CD4-positive, alpha-beta T cell treated with Interleukin-15 for 4 hours (primary cell): ENCODE measurements at places on chromosomes 16 and 17.

DNA sequence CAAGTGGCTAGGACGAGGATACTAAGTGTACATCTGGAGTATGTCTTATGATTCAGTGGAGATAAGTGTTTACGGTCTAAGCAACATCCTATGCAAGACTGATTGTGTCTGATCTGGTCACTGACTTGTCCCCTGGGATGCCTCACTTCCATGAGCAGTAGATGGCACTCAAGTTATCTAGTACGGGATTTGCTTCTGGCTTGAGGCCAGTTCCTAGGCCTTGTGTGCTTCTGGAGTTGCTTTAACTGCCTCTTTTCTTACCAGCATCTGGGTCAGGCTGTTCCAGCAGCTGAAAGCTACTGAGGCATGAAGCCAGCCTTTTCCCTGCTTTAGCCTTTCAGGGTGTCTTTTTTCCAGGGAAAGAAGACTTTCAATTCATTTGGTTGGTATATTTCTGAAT is 23.0 kb downstream of the SUPT6H start:
- DNase-seq, result no peak

DNA sequence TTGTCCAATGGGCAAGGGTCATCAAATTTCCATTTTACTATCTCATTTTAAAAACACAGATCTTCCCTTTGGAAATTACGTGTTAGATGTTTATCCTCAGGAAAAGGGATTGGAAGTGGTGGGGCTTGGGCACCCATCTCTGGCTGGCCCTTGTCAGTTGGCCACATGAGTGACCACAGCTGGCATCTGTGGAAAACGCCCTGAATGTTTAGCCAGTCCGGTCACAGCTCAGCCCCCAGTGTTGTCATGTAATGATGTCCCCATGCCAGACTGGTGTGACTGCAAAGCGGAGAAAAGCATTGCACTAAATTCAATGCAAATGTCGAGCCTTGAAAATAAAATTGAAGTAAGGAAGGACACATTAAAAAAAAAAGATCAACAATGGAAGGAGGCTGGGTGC is 53.0 kb downstream of the TMC6 start:
- DNase-seq, result no peak

GRCh38 chr17:78759969-78760352 is 22.1 kb downstream of the CYTH1 start:
- no peak for DNase-seq

- no peak for DNase-seq
Observed at GRCh38 chr17:74838274-74838673, 21.4 kb downstream of the GRIN2C start.

GRCh38 chr17:46046957-46047356 is 47.9 kb downstream of the STH start:
- no peak for DNase-seq

DNA sequence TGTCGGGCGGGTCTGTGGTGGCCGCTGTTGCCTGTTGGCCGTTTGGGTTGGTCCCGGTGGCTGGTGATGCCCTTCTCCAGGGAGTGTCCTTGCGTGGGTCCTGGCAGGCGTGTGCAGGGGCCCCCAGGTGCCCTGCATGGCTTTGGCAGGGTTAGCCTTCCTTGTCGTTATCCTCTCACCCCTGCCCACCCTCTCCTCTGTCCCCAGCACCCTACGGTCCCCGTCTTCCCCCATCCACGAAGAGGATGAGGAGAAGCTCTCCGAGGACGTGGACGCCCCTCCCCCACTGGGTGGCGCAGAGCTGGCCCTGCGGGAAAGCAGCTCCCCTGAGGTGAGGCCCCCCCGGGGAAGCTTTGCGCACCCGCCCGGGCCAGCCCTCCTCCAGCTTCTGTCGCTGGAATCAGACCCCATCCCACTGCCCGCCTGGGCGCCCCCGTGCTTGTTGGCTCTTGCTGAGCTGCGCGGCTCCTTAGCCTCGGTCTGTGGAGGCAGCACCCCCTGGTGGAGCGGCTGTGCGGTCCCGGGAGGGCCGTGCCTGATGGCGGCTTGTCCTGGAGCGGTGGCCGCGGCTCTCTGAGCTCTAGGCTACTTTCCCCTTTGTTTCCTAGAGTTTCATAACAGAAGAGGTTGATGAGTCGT is 10.6 kb upstream of the NUDT16L1 start:
- no peak for DNase-seq

DNA sequence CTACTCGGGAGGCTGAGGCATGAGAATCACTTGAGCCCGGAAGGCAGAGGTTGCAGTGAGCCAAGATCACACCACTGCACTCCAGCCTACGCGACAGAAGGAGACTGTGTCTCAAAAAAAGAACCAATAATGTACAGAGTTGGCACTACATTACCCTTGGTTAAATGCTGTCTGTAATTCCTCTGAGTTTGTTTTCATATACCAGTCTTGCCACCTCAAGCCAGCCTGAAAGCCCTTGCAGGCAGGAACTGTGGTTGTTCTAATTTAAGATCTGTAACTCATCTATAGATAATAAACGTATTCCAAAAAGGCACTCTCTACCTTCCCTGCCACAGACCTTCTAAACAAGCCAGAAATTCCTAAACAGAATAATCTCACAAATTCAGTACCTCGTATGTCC is 4.3 kb upstream of the KANSL1 start:
- DNase-seq, result no peak

GRCh38 chr17:47762728-47763127 is 29.7 kb downstream of the TBX21 start:
- peak; percentile 14 for DNase-seq

GRCh38 chr16:47057630-47057993 is 84.1 kb upstream of the DNAJA2 start:
- DNase-seq, result no peak

DNA sequence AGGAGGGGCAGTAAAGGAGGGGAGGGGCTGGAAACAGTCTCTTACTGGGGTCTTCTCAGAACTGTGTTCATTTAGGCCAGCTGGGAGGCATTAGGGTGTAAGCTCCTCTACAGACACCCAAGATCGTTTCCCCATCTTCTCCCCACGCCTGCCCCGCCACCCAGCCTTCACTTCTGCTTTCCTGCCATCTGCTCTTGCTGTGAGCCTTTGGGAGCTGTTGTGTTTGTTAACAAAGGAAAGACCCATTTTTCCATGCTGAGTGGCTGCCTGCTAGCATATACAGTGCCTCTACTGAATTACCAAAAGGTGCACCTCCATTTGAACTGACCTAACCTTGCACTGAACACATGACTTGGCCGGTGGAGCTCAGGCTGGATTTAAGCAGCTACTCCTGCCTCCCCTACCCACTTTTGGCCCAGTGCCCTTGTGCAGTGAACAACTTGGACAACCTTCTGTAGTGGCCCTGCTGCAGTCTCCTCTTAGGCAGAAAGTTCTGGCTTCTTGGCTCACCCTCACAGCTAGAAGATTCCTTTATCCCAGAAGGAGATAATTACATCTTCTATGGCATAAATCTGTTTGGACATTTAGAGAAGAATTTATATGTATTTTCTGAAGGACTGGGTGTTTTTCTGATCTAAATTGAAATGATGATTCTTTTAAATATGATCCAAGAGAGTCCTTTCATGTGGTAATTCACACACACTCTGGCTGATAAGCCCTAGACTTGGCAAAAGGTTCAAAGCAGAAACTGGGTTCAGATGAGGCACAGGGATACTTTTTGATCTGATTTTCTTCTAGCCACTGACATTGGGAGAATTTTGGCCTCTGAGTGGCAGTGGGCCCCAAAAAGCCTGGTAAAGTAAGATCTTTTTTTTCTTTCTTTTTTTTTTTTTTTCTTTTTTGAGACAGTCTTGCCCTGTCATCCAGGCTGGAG is 81.9 kb upstream of the HNF1B start:
- DNase-seq, result no peak

DNA sequence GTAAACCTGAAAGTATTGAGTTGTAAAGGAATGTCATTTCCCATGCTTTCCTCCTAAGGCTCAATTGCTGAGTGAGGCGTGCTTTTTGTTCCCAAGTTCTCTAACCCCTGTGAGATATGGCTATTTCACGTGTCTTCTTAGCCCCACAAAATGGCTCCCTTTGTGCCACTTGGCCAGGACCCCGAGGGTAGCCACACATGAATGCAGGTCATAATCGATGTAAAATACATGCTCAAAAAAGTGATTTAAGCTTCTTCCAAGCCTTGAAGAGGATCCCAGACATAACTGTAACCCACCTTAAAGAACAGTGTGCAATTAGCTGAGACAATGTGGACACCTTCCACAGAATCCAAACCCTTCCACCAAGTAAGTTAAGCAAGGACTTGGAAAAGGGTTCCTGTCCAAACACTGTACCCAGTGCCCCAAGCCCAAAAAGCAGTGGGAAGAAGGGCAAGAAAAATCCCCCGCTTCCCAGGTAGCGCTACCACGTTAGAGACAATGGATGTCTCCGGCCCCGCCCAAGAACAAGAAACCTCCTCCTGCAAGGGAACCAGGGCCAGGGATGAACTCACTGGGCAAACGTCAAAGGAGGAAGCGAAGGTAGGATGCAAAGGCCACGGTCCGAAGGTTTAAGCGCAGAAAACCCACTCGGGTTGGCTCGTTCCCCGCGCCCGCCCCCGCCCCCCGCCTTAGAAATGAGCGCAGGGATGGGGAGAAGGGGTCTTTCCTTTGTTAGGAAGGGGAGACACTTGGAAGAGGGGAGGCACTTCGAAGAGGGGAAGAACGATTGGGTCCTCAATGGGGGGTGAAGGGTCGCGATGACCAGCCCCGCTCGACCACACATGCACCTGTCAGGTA is 1.2 kb downstream of the JPT1 start:
- DNase-seq, result no peak

GRCh38 chr16:1621851-1622250 is 9.7 kb downstream of the CRAMP1 start:
- no peak for DNase-seq

GRCh38 chr16:18945233-18945632 is 19.0 kb upstream of the SMG1 start:
- no peak for DNase-seq

DNA sequence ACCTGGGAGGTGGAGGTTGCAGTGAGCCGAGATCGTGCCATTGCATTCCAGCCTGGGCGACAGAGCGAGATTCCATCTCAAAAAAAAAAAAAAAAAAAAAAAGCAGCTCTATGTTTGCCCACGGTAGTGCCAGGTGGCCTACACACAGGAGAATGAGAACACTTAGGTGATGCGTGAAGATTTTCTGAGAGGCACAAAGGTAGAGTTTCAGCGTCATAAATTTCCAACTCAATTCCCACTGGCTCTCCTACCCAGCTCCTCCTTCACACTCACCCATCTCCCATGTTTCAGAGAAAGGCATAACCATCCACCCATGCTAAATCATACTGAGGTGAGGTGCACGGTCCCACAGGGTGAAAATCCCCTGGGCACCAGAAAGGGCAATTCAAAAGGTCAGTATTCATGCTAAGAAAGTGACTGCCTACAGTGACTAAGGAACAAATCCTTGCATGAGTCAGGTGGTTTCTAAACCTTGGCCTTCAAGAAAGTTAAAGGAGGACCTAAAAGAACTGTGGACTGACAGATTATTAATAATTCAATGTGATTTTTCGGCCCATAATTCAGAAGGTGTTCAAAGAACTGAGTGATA is 4.8 kb downstream of the DCAKD start:
- no peak for DNase-seq

DNA sequence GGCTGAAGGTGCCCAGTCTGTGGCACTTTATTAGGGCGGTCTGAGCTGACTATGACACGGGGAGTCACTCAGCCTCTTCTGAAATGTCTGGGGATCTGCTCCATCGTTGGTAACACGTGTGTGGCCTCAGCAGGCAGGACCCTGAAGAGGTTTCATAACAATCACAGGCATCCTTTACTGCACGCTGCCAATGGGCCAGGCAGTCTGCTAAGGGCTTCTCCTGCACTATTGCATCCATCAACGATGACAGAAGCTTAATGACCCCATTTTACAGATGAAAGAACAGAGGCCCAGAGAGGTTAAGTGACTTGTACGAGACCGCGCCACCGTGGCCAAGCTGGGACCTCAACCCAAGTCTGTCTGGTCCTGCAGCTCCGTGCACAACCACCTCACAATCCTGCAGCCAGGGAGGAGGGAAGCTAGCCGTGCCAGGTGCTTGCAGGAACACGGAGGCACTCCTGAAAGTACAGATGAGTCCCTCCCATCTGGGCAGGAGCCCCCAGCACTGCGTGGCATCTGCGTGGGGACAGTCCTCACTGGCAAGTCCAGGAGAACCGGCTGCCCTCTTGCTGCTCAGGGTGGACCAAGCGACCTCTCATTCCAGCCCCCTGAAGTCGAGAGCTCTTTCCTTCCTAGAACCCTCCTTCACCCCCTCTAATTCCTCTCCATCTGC is 40.0 kb downstream of the RPH3AL start:
- DNase-seq, result no peak

DNA sequence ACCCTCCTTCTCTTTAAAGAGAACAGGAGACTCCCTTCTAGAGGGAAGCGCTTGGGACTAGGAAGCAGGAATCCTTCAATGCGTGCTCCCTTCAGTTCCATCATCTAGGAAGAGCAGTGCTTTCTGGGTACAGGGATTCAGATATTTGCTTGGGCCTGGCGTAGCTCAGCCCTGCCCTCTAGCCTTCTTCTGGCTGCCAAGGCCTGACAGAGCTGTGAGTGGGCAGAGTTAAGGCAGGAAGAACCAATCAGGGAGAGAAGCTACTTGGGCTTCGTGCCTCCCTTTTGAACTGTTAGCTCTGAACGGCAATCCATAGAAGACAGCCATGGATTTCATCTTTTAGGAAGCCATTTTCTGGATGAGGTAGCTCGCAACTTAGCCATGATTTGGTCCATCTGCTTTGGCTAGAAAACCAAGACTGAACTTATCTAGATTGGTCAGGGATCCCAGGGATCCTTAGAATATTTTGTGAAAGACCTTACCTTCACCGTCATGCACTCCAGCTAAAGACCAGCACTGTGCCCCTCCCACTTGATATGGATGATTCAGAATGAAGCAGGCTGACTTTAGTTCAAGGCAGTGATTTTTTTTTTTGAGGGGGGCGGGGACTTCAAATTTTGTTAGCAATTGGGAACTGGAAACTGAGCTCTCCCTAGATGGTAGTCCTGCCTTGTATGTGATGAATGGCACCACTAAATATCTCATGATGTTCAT is 2.5 kb upstream of the CORO6 start:
- no peak for DNase-seq

GRCh38 chr16:49472598-49472997 is 99.0 kb downstream of the C16orf78 start:
- no peak for DNase-seq

DNA sequence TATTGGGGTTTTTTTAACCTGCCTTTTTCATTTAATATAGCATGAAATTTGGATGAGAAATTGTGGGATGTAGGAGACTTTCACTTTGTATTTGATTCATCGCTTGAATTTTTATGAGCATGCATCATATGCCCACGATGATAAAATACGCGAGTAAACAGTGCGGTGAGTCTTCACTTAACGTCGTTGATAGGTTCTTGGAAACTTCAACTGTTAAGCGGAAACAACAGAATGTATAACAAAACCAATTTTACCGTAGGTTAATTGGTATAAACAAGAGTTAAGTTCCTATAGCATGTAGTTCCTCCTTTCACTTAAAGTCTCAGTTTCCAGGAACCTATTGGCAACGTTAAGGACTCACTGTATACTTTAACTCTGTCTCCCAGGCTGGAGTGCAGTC is 28.7 kb downstream of the MMP15 start:
- DNase-seq, result no peak

- no peak for DNase-seq
Observed at GRCh38 chr17:59756236-59756818, 48.9 kb downstream of the VMP1 start.
